NCI-H2029 (cell line): ENCODE measurements at places on chromosomes 2 and 18.

DNA sequence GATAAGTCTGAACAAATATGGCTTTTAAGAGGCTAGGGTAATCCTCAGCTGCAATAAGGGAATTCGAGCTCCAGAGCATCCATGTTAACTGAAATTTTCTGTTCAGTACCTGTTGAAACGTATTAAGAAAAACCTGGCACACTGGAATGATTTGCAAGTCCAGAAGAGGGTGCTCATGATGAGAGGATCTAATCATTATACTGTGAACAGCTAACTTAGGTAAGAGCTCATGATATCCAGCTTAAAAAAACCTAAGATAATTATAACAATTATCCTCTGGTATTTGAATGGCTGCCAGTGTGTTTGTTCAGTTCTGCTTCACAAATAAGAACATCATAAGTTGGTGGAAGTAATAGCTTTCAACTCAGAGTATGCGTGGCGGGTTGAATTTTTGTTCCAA, 1118.3 kb upstream of the DDX18 start:
- no peak for DNase-seq

DNA sequence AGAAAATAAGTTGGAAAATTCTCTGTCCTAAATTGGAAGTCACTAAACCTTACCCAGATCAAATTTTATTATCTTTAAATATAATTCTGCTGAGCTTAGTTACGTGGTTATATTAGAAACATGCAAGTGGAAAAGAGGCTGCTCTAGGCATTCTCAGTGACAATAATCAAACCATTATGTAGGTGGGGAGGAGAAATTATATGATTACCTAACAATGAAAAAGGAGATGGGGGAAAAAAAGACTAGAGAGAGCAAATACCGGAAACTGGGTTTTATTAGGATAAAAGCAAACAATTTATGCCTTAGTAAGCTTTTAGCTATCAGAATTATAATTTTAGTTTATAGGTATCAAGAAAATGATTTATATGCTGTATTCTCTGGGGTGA, 53.2 kb downstream of the PHLPP1 start:
- no peak for DNase-seq

DNA sequence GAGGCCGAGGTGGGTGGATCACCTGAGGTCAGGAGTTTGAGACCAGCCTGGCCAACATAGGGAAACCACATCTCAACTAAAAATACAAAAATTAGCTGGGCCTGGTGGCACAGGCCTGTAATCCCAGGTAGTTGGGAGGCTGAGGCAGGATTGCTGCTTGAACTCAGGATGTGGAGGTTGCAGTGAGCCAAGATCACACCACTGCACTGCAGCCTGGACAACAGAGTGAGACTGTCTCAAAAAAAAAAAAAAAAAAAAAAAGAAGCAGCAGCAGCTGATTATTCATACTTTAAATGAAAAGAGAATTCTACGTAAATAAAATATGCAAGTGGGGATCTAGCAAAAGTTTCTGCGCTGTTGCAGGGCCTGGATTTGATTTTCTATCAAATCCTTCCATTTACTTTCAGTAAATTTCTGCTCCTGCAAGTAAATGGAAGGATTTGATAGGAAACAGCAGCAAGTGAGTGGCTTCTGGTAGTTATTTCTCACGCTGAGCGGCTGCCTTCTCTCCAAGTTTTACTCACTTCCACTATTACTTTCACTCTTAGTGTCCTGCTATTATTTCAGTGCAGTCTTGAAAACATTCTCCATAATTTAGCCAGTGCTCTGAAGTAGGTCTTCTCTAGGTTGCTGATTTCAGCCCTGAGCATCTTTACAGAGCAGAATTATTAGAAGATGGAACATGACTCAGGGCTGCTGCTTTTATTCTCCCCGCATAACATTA, 68.4 kb downstream of the SLC16A14 start:
- no peak for DNase-seq

DNA sequence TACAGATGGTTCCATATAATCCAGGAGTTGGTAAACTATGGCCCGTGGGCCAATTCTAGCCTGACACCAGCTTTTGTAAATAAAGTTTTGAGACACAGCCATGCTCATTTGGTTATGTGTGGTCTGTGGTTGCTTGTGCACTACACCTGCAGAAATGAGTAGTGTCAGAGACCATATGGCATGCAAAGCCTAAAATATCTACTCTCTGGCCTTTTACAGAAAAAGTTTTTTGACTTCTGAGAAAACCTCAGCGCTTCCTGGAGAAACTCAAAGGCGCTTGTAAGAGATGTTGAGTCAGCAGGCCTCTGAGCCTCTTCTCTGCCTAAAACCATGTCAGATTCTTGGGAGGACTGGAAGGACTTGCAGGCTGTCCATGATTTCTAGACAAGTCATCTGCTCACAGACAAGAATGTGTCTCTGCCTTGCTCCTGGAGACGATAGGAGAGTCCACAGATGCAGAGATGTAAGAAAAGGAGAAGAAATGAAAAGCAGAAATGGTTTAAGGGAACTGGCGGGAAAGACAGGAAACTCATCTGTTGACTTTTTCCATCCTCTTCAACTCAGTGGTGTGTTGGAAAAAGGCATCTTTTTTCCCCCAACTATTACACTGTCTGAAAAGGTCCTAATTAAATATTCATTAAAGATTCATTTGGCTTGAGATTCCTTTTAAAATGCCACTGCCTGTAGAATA, 5.2 kb downstream of the TTC39C start:
- DNase-seq: no peak

DNA sequence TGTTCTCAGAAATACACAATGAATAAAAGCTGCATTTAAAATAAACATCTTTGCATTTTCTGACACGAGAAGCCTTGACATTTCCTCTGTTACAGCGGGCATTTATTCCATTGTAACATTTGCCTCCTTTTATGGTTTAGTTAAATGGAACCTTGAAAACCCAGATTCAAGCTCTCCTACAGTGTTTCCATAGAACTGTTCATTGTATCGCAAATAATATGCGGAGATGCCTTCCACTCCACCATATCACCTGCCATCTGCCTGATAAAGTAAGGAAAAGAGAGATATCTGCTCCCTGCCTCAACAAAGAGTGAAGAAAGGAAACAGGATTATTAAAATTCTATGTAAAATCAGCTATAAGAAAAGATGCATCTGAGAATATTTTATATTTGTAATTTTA, 69.8 kb downstream of the CDH19 start:
- DNase-seq: no peak

GRCh38 chr18:62118328-62118727, 68.5 kb downstream of the PIGN start:
- DNase-seq: no peak

GRCh38 chr2:16271231-16271896, 331.0 kb downstream of the MYCN start:
- DNase-seq: no peak

- no peak for DNase-seq
These were observed 4.5 kb upstream of the GKN1 start for GRCh38 chr2:68969736-68970490.

DNA sequence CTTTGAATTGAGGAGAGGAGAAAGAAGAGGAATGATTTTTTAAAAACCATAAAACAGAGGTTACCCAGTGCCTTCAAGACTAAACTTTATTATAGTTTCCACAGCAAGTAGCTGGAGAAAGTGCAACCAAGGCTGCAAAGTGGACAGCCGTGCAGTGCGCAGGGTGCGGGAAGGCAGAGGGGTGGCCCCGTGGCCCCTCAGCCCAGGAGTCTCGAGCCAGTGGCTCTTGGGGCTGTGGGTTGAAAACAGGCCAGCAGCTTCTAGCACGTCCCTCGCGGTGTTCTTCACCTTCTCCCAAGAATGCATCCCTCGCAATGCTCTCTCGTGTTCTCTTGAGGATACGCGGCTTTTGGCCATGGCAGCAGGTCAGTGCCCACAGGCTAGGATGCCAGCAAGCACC, 28.5 kb upstream of the ALKAL2 start:
- DNase-seq: no peak

DNA sequence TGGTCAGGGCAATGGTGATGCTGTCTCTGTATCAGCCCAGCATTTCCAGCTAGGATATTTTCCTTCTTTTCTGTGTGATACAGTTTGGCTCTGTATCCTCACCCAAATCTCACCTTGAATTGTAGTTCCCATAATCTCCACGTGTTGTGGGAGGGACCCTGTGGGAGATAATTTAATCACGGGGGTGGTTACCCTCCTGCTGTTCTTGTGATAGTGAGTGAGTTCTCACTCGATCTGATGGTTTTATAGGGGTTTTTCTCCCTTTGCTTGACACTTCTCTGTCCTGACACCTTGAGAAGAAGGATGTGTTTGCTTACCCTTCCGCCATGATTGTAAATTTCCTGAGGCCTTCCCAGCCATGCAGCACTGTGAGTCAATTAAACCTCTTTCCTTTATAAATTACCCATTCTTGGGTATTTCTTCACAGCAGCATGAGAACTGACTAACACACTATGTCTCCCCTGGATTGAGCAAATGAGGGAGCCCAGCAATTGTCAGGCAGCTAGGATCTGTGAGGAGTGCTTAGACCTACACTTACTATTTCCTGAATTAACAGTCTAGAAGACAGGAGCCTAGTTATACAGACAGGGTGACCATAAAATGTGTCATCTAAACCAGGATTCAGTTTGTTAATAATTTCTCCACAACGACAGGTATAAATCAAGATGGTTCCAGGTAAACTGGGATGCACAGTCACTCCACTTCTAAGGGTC, 6.0 kb downstream of the SCN2A start:
- no peak for DNase-seq

- no peak for DNase-seq
These were observed 1.0 kb upstream of the PEX13 start for GRCh38 chr2:61016392-61017002.

- DNase-seq: no peak
These were observed 51.0 kb upstream of the RAB27B start for GRCh38 chr18:54777118-54777791.

DNA sequence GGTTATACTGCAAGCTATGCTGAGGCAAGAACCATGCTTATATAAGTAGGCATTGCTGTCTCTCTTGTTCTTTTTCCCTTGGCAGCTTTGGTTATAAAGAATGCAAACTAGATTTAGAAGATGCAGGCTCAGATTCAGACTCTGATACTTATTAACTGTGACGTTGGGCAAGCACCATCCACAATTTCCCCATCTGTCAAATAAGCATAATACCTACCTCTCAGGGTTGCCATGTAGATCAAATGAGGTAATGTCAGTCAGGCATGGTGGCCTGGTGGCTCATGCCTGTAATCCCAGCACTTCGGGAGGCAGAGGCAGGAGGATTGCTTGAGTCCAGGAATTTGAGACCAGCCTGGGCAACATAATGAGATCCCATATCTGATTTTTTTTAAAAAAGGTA, 21.7 kb downstream of the ITGAV start:
- DNase-seq: no peak

DNA sequence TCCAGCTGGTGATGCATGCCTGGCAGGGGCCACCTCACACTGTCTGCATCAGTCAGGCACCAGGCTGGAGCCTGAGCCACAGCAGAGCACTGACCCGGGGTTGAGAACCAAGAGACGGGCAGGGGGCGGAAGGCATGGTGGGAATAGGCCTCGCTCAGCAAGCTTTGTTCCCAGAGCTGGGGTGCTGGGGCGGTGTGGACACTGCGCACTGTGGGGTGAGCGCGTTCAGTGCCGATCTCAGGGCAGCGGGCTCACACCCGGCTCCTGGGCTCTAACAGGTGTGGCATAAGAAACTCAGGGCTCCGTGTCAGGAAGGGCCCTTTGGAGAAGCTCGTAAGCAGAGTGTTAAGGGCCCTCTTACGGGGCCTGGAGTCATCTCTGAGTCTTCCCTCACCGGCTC, 15.7 kb downstream of the SH3RF3 start:
- no peak for DNase-seq

- no peak for DNase-seq
These were observed 51.3 kb downstream of the USP34 start for GRCh38 chr2:61419570-61419969.

DNA sequence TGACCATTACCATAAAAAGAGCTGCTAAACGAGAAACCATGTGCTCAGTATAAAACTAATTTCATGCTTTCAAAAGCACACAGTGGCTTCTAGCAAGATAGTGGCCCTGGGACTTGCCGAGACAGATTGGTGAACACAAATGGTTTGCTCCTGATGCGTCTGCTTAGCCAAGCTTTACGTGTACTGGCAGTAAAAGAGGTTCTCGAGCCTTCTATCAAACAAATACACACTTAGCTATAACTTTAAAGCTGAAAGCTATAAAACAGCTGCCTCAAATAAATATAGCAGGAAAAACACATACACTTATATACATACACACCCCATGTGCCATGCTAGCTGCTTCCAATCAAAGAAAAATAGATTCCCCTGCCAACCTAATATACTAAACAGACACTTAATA, 117.0 kb downstream of the ZNF385B start:
- no peak for DNase-seq

DNA sequence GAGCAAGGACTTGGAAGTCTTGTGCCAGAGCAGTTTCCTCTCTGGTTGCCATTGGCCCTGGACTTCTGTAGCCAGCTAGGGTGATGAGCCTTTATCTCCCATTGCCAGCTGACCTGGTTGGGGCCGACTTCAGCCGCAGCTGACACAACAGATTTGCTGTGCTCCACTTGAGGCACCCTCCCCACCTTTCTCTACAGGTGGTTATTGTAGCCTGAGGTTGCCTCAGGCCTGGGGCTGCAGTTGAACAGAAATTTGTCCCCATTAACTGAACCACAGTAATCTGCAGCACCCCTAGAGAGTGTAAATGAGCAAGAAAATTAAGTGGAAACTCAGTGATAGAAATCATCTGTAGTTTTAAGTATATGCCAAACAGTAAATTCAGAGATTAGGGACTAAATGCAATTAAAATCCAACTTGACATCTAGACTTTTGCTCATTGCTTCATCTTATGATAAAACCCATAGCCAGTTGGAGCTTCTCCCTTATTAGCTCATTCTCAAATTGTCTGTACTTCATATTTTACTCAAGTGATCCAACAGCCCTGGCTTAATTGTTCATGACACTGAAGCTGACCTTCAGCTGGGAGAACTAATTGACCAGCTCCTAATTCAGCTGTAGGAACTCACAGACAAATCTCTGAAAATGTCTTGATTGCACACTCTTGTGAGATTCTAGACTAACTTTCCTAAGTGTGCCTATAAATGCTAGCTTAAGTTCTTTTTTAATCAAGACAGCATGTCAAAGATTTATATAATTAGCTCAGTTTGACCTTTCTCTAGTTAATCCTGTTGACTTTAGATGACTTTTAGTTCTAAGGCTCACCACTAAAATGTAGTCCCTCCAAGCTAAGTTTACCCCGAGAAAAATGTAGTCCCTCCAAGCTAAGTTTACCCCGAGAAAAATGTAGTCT, 48.9 kb downstream of the COPS8 start:
- no peak for DNase-seq

DNA sequence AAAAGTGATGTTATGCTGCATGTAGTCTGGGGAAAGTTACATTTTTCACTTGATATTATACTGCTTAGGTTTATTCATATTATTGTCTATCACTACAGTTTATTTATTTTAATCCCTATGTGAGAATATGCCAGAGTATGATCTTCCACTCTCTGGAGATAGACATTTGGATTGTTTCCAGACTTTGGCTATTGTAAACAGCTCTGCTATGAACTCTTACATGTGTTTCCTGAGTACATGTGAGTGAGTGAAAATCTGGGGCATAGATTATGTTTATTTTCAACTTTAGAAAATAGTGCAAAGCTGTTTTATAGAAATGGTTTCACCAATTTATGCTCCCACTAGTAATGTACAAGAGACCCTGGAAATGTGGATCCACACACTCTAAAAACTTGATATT, 49.0 kb upstream of the EPAS1 start:
- peak; percentile 61 for DNase-seq
